Islet precursor cell (in vitro differentiated cells): ENCODE measurements at places on chromosomes 7 and 10.
A peak's percentile ranks its signal among the peaks of the same experiment; 100 is the strongest.

GRCh38 chr10:128152741-128153580 is 26.7 kb upstream of the MKI67 start:
- DNase-seq: peak; percentile 67

GRCh38 chr7:48176356-48176893 is 5.2 kb downstream of the ABCA13 start:
- DNase-seq: no peak

DNA sequence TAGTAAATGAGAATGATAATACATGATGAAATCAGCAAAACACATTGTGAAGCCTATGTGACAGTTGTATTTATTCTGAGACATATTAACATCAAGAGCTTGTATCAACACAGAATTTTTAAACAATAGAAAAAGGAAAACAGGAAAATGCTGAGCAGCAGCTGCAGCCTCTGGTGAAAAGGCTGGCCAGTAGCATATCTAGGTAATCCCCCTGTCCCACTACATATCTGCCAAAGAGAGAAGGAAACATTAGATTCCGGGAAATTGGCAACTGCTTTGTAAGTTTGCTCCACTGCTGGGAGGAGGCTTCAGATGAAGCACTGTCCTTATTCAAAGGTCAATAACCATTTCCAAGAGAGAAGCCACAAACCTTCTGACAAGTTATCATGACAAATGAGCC is 89.4 kb downstream of the RALA start:
- DNase-seq: no peak

DNA sequence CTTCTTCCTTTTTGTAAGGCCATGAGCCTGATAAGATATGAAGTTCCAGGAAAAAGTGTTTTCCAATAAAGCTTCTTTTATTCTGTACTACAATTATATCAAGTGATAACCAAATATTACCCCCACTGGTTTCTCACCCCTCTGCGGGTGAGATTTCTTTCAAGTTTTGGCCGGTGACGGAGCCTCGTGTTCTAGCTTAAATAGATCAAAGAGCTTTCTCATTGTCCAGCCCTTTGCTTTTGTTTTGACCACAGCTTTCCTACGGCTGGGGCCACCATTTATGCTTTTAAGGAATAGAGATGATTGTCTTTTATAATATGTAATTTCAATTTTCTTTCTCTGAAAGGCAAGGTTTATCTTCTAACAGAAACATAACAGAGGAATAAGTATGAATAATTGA is 196.7 kb upstream of the MTPN start:
- DNase-seq: no peak

- DNase-seq: no peak
Measured at GRCh38 chr10:63548860-63549259, 27.7 kb downstream of the REEP3 start.

- DNase-seq: no peak
Measured at GRCh38 chr7:34059136-34059828, 153.9 kb downstream of the BMPER start.

DNA sequence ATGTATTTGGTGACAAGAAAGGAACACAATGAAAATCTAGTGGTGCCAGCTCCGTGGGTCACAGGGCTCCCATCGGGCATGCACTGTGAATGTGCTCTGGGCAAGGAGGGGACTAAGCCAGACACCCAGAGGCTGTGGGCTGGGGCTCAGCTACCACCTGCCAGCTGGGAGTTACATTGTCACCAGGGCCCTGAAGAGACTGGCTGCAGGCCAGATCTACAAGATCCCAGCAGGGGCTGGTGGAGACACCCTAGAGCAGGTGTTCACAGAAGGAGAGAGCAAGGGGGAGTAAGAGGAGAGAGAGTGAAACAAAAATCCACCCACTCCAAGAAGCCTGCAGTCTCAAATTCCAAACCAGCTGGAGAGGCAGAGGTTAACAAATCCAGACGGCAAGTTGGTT is 116.6 kb upstream of the ADCY1 start:
- DNase-seq: no peak

- DNase-seq: no peak
Measured at GRCh38 chr7:84914598-84914997, 272.3 kb downstream of the SEMA3D start.

GRCh38 chr10:103822107-103822716 is 33.2 kb downstream of the SH3PXD2A start:
- DNase-seq: peak; percentile 45

DNA sequence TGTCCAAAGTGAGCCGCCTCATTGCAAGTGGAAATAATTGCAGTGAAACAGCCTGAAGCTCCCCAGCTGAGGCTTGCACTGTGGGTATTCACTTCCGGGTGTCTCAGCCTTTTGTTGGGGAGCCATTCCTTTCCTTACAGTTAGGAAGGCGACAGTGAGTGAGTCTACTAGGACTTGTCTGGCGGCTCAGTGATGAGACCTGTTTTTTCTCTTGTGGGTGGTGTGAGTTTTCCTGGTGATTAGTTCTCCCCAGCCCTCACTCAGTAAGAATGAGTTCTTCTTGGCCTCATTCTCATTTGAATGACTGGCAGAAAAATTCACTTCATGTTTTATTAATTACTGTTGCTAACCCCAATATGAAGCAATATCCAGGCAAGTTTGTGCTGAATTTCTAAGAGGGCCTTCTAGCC is 2.6 kb downstream of the PGAM1 start:
- no peak for DNase-seq

DNA sequence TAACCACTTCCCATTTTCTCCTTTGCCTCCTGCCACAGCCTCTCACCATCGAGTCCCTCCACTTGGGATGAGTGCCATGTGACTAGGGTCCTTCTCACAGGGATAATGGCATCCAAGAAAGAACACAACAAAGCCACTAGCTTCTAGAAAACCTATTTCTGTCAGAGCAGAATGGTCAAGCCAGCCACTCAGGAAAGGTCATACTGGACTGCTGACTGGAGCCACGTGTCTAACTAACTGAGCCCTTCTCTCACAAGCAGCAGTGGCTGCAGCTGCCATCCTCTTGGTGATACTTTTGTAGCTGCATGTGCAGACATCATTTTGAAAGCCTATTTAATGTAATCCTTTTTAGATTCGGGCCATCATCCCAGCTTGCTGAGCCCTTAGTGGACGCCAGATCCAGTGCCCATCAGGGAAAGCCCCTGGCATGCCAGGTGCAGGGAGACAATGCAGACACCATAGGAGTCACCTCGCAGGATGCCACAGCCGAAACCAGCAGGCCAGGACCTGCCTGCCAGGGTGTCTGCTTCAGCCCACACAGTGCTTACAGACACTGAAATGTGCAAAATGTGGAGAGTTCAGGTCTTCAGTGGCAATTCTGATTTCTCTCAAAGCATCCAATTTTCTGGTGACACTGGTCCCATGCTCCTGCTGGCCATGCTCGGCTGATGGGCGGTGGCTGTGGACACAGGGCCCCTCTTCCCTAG is 98.3 kb upstream of the DDC start:
- DNase-seq: no peak

DNA sequence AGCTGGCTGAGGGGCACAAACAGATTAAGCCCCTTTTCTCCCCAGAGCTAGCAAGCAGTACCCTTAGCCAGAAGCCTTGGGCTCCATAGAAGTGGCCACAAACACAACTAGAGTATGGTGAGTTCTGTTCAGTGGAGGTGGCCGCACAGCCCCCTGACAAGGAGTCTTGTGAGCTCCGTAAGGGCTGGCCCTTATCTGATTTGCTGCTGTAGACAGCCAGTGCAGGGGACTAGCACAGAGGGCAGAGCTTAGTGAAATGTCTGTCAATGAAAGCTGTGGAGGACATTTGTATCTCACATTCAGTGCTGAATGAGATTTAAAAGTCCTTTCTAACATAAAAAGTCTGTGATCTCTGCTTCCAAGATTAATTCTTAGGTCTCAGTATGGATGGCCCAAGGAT is 137.3 kb downstream of the AUTS2 start:
- peak; percentile 59 for DNase-seq

- DNase-seq: peak; percentile 45
Measured at GRCh38 chr7:159122276-159122675, 22.4 kb downstream of the VIPR2 start.

- peak; percentile 63 for DNase-seq
Measured at GRCh38 chr10:82982110-82982608, 1107.2 kb downstream of the NRG3 start.

- no peak for DNase-seq
Measured at GRCh38 chr7:53609185-53609584, 573.8 kb downstream of the POM121L12 start.

DNA sequence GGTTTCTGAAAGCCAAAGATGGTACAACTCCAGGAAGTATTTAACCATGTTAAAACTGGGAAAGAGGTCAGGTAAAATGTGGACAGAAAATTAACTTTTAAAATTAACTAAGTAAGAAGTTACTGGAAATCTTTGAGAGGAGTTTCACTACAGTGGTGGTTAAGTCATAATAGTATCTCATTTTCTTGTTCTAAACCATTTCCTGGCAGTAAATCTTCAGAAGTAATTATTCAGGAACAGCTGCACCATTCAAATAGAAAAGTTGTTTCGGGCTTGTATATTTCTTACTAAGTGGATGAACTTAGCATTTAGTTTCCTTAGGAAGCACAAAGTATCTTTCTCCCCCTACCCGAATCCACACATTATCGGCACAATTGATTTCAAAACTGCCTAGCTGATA is 27.1 kb downstream of the COPG2 start:
- no peak for DNase-seq

GRCh38 chr7:41416208-41416595 is 286.7 kb downstream of the INHBA start:
- no peak for DNase-seq

DNA sequence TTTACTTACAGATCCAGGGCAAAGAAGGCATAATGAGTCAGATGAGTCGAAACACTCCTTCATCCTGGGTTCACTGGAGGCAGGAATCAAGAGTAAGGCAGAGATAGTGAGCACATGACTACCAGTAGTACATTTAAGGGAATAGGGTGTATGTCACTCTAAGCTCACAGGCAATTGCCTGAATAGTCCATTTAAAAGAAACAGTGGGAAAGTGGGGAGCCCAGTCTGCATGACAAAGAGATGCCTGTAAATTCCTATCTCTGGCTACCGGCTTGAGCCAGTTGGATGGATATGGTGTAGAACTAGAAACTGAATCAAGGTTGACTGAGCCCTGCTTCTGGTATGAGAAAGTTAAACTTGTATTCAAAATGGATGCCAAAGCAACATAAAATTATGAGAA is 861.5 kb upstream of the ZWINT start:
- peak; percentile 79 for DNase-seq

- DNase-seq: peak; percentile 80
Measured at GRCh38 chr7:53218730-53219504, 183.5 kb downstream of the POM121L12 start.

DNA sequence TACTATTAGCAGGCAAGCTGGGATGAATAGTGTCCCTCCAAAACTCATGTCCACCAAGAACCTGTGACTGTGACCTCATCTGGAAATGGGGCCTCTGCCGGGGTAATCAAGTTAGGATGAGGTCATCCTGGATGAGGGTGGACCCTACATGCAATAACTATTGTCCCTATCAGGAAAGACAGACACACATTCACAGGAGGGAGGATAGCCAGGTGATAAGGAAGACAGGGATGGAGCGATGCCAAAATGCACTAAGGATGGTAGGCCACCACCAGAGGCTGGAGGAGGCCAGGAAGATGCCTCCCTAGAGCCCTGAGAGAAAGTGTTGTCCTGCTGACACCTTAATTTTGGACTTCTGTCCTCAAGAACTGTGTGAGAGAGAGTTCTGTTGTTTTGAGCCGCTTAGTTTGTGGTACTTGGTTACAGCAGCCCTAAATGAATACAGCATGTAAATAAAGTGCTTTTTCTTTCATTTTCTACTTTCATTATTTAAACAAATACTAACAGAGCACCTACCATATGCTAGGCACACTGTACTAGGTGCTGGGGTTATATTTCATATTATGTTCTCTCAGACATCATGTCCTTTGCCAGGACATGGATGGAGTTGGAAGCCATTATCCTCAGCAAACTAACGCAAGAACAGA is 111.9 kb downstream of the USP6NL start:
- DNase-seq: no peak
